ENCODE measurements at places on chromosomes 12 and 14.
A peak's percentile ranks its signal among the peaks of the same experiment; 100 is the strongest.

GRCh38 chr14:91413547-91414474 is 3.8 kb downstream of the CCDC88C start:
- DNase-seq, result peak; percentile 58

DNA sequence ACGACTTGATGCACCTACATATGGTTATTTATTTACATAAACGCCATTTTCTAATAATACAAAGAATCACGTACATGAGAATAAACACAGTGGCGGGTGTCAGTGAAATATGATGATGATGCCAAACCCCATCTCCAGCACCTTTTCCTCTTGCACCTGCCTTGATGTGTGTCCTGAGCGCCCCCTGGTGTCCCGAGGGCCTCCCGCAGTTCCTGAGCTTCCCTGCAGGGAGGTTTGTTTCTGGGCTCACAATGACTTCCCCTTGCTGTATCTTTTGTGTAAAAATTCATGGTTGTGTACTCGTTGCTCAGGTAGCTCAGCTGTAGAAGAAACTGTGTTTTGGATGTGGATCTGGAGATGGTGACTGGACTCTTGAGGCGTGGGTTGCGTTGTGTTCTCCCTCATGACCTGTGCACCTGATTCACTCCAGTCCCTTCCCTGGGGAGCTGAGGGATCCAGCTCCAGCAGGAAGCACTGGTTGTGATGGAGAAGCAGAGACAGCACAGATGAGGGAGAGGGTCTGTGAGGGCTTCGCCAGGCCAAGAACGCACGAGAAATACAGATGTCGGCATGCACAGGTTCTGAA is 1037.8 kb downstream of the TMEM121 start:
- DNase-seq, result no peak

DNA sequence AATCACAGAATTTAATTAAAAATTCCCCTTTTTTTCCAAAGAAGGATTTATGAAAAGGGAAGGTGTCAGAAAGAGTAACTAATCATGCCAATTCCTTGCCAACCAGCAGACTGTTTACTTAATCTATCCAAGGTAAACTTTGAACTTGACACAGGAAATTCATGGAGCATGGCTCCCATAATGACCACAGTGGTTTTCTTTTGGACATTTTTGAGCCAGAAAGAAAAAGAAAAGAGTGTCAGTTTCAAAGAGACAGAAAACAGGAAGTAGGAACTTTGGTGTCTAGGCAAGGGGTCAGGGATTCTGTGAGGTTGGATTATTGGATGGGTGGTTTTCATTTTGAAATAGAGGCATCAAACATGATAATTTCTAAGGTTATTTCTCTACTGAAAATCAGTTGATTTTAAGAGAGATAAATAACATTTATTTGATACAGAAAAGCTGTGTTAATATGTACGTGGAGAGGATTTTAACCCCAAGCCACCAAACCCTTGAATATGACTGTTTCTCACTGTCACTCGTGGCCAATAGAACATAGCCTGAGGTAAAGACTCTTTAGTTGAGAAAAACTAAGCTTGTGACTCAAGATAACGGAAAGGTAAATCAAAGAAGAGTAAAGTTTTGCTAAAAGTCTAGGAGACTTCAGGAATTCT is 196.1 kb downstream of the TTC6 start:
- no peak for DNase-seq

DNA sequence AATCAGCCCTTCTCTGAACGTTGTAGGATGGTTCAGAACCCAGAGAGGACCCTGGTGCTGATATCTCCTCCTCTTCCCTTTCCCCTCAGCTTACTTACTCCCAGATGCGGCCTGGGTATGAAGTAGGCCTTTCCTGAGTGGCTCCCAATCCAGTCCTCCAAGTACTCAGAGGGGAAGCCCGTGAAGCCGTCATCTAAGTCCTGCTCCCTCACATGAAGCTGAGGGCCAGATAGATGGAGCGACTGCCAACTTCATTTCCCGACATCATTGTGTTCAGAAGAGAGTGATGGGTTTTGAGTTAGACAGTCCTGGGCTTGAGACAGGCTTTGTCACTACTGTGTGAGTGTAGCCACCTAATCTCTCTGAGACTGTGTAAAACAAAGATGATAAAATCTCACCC is 2.7 kb downstream of the APOLD1 start:
- DNase-seq, result no peak

- DNase-seq, result no peak
Measured at GRCh38 chr14:94361682-94362081, 26.7 kb downstream of the SERPINA1 start.

DNA sequence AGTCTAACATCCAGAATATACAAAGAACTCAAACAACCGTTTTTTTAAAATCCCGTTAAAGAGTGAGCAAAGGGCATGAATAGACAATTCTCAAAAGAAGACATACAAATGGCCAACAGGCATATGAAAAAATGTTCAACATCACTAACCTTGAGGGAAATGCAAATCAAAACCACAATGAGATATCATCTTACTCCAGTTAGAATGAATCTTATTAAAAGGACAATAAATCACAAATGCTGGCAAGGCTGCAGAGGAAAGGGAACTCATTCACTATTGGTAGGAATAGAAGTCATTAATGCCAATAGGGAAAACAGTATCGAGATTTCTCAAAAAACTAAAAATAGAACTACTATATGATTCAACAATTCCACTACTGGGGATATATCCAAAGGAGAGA is 520.1 kb downstream of the RMST start:
- no peak for DNase-seq

GRCh38 chr12:68352067-68352466 is 19.9 kb upstream of the MDM1 start:
- no peak for DNase-seq

DNA sequence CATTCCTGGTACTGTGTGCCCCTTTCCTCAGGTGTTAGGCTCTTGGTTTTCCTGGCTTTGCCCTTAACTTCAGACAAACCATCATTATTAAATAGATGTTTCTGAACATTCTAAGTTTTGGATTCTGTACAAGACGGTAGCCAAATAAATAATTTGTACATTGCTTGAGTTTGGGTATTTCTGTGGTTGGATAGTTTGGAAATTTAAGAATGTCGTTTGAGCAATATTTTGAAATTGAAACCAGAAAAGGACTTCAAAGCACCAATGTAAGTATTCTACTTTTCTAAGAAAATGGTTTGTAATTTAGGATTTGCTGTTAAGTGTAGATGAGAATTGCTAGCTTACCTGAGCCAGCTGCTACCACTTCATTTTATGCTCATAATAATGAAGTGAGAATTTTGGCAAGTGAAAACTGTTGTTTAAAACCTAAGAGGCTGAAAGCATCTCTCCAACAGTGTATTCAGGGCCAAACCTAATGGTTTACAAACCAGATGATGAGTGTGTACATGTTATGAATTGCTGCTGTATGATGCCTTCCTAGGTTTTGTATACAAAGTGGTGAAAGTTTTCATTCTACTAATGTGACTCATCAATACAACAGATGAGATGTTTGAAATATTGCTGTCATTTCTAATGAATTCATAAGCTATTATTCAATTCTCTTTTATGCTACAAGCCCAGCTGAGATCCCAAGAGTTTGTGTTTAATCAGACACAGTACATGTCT is 181.5 kb upstream of the PRKD1 start:
- DNase-seq, result no peak

DNA sequence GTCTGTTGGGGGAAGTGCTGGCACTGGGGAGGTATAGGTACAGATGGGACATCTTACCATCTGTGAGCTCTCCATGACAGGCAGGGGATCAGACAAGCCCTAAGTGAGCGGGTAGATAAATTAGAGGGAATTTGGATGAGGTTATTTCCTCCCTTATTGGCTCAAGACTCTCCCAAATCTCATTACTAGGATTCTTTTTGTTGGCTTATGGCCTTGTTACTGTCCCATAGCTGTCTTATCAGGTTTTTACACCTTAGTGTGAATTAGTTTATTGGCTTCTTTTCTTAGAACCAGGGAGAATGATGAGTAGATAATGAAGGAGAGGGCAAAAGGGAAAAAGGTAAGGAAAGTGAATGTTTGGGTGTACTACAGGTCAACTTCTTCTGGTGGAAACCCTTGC is 191.1 kb upstream of the PRICKLE1 start:
- no peak for DNase-seq

DNA sequence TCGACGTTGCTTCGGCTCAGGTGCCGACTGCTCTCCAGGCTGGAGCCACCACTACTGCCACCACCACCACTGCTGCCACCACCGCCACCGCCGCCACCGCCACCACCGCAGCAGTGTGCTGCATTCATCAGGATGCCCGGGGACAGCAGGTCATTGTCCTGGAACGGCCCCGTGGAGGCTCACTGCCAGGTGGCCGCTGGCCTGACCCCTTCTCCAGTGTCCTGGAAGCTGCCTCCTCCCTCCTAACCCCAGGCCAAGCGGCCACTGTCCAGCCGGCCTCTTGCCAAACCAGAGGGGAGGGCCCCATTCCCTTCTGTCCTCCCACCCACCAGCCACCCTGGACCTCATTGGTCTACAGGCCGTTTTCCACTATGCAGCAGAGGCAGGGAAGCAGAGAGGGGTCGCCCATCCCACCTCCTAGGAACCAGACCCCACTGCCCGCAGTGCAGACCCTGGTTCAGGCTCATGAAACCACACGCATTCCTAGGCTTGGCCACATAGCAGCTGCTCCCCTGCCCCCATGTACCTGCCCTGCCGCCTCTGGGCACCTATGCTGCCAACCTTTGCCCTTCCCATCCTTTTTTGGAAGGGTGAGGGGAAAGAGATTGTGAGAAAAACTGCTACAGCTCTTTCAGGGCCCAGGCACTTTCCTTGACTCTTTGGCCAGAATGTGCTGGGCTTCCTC is 15.2 kb downstream of the ARL6IP4 start:
- DNase-seq, result no peak

- no peak for DNase-seq
Measured at GRCh38 chr12:68880660-68881325, 52.2 kb downstream of the CPM start.

GRCh38 chr12:10557766-10558165 is 52.1 kb downstream of the EIF2S3B start:
- DNase-seq, result no peak

GRCh38 chr12:18992336-18992735 is 137.2 kb upstream of the PLEKHA5 start:
- no peak for DNase-seq

- no peak for DNase-seq
Measured at GRCh38 chr12:76096079-76096646, 11.7 kb upstream of the NAP1L1 start.

DNA sequence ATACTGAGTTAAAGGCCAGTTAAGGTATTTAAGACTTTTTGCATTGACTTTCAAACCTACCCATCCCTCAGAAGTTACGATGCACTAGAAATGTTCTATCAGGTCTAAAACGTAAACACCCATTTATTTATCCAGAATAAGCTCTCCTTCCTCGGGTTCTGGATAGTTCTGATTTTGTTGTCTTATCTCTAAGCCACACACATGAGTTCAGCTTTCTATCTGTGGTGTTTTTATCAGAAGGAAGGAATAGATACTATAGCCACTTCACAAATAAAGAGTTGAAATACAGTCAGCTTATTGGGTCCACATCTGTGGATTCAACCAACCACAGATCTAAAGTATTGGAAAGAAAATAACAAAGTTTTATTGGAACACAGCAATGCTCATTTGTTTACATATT is 5.4 kb downstream of the SFSWAP start:
- no peak for DNase-seq

DNA sequence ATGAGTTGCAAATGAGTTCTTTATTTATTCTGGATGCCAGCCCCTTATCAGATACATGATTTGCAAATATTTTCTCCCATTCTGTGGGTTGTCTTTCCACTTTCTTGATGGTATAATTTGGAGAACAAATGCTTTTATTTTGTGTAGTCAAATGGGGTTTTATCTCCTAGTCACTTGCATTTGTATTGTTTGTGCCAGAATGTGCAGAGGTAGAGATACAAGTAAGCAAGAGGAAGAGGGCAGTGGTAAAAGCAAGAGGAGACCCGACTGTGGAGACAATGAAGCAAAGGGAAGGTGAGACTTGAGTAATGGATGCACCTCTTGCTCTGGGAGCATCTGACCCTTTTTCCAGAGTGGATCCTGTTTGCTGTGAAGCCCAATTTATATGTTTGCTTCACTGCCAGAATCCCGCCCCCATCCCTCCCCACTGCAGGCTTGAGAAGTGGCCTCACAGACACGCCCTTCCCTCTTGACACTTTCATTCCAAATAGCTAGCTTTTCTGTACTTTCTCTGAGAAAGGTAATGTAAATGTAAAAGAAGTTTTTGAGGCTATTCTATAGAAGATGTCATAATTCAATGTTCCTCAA is 786 bp upstream of the PFKM start:
- DNase-seq, result no peak

DNA sequence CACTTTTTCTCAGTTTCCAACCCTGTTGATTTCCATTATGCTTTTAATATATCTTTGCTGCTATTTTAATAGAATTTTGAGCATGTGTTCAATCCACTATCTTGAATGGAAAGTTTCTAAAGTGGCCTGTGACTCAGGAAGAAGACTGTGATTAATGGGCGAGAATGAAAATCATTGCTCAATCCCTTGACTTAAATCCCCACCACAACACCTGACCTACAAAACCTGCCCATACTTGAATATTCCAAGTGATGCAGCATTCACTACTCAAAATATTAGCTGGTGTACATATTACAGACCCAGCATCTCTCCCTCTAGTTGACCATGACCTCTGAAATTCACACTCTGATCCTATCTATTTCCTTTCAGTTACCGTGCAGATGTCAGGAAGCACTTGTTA is 1.3 kb upstream of the OAS3 start:
- DNase-seq, result no peak

- no peak for DNase-seq
Measured at GRCh38 chr12:51391283-51392123, at the start of gene GALNT6. Gene GALNT6, minus strand, starts transcription at chr12:51391406. Its CDS starts 11,625 bp downstream, at chr12:51379781.

DNA sequence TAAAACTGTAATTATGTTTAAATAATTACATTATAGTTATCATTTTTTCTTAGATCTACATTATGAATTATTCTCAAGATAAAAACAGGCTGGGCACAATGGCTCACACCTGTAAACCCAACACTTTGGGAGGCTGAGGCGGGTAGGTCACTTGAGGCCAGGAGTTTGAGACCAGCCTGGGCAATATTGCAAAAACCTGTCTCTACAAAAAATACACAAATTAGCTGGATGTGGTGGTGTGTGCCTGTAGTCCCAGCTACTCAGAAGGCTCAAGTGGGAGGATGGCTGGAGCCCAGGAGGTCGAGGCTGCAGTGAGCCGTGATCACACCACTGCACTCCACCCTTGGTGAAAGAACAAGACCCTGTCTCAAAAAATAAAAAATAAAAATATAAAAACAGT is 40.3 kb upstream of the KCNJ8 start:
- DNase-seq, result no peak

DNA sequence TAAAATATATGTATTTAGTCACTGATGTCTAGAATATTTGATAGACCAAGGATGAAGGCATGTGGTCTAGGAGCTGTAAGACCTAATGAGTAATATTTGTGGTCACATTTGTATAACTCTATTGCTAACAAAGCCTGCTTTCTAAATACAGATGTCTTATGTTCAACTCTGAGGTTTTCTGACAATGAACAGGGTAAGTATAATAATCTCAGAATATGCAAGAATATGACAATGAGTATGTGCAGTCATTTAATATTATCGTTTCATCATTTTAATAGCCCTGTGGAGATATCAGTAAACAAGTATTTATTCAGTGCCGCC is 389.6 kb downstream of the LRIG3 start:
- no peak for DNase-seq

Data from ascending aorta (tissue), 2 donors.